ENCODE measurements at places on chromosomes 1 and 21. TPM values are rescaled to one million over a fixed set of nuclear protein-coding genes. Genes with fewer than 3 reads are reported as not detected.

The KCNK1 gene
- not detected for total RNA-seq

The OTUD7B gene
- total RNA-seq, result 14.9 TPM

GRCh38 chr1:15000671-15001070 lies 152.9 kb upstream of the TMEM51 start:
- no peak for DNase-seq

DNA sequence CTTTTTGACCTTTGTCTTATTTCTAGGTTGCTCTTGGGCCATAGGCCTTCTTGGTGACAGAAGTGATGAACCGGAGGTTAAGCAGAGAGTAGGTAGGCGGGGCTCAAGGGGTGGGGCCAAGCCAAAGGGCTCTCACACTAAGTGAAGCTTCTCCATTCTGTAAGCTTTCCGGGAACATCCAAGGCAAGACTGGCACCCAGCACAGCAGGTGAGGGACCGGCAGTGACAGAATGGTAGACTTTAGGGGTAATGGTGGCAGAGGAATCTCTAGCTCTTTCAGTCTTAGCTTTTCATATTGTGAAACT lies at the start of gene TNFAIP8L2:
TNFAIP8L2 (plus strand) TSS at position 135 of the 305 bp plus-strand sequence. CDS start 2,049 bp downstream, outside the sequence.
- DNase-seq, result no peak

GRCh38 chr1:46576596-46576995 lies 25.1 kb upstream of the KNCN start:
- no peak for DNase-seq
